ENCODE measurements at places on chromosomes 1 and 21. TPM values are rescaled to one million over a fixed set of nuclear protein-coding genes. Genes with fewer than 3 reads are reported as not detected.

AKR7A3 gene
- 2.7 TPM for total RNA-seq

FGR gene
- total RNA-seq, result not detected

- DNase-seq, result no peak
Measured at GRCh38 chr21:43605320-43606215, 53.7 kb downstream of the HSF2BP start.

- DNase-seq, result no peak
Measured at GRCh38 chr1:114618606-114619005, 37.2 kb upstream of the BCAS2 start.

DNA sequence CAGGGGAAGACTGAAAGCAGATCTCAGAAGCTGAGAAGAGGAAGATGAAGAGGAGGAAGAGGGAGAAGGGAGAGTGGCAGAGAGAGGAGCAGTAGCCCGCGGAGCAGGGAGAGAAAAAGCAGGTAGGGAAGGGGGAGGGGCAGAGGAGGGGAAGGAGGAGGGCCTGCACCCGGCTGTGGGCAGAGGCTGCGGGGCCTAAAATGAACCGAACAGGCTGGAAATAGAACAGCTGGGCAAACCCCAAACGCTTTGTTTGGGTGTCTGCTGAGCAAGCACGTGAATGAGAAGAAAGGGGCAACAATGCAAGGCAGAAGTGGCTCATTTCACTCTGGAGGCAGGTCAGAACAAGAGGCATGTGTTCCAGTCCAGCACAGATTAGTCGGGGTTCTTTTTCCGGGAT lies 33.5 kb downstream of the KCNC4 start:
- no peak for DNase-seq

POMGNT1 gene
- total RNA-seq, result 102 TPM

GRCh38 chr1:232282498-232282897 lies 347.4 kb downstream of the SIPA1L2 start:
- DNase-seq, result no peak

- no peak for DNase-seq
Measured at GRCh38 chr1:33359931-33360330, 39.0 kb upstream of the A3GALT2 start.

DNA sequence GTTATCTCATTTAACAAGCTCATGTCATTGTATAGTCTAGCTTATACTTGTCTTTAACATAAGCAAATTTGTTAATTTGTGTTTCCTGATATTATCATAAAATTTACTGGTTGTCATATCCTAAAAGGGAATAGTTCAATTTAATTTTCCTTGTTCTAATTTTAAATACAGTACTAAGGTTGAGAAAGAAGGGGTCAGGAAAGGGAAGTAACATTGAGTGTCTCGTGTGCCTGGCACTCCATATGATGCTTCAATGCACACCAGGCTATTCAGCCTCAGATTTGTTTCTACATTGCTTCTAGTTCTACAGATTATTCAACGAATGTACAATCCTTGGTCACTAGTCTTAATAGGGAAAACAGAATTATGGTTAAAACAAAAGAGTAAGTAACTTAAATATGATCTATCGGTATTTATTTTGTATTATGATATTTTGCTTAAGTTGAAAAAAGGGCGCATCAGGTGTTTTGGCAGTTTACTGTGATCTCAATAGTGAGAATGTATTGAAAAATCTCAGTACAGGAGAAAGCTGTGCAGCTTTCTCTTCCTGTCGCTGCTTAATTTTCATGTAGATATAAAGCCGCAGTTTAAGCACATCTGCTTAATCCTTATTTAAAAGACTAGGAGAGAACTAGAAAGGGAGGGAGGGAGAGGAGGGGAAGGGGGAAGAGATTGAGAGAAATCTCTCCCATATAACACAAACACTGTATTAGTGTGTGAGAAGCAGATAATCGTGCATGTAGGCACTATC lies 13.0 kb downstream of the PTPRC start:
- DNase-seq, result no peak

GPA33 gene
- not detected for total RNA-seq

DNA sequence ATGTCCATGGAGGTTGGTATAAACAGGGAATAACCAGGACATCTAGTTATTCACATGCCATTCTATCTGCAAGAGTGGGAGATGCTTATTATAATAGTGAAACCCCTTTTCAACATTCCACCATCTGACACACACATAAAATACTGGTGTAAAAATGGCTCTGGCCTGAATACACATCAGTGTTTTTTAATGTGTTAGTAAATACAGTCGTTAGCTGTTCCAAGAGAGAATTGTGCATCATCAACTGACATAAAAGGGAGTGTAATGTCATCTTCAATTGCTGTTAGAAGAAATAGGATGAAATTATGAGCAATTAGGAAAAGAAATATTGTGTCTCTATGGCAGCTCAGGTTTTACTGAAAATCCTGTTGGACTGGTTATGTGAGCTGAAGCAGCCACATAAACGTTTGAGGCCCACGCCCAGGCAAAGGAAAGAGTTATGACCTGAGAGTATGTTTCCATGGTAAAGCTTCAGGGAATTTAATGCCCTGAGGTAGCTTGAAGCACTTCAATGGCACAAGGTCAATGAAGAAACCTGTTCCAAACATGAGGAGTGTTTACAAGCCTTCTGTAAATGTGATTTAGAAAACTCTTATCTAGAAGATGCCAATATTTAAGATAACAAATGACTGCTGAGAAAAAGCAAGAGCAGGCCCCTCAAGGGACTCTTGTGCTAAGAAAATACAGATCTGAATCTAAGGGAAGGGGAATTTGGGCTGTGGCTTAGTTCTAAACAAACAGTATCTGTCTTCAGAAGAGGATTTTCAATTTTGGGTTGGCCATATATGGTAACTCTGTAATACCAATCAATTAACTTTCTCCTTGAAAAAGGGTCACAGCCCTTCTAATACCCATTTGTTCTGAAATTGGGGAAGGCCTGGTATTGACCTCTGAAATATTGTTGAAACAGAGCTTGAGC lies 384.3 kb downstream of the SEC16B start:
- no peak for DNase-seq

GPR25 gene
- total RNA-seq, result not detected

PCNX2 gene
- total RNA-seq, result 37.0 TPM

KISS1 gene
- not detected for total RNA-seq

GRCh38 chr1:110556471-110556807 lies 37.5 kb upstream of the KCNA10 start:
- no peak for DNase-seq

KIF26B gene
- 6.6 TPM for total RNA-seq

GRCh38 chr1:206766251-206766856 lies 4.2 kb upstream of the IL19 start:
- DNase-seq, result no peak

DNA sequence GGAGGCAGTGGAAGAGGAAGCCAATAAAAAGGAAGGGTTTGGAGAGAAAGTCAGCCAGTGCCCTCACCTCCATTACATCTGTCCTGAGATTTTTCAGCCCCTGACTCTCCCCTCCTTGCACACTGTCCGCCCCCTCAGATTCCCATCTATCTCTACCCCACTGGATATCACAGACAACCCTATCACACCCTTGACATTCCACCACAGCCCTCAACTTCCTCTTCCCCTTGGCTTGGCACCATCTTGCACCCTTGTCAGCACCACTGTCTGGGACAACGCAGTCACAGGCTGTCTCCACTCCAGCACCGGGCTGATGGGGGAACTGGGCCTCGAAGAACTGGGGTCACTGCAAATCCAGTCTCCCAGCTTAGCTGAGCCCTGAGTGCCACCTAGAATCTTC lies 14.2 kb upstream of the PLEKHA6 start:
- no peak for DNase-seq

DNA sequence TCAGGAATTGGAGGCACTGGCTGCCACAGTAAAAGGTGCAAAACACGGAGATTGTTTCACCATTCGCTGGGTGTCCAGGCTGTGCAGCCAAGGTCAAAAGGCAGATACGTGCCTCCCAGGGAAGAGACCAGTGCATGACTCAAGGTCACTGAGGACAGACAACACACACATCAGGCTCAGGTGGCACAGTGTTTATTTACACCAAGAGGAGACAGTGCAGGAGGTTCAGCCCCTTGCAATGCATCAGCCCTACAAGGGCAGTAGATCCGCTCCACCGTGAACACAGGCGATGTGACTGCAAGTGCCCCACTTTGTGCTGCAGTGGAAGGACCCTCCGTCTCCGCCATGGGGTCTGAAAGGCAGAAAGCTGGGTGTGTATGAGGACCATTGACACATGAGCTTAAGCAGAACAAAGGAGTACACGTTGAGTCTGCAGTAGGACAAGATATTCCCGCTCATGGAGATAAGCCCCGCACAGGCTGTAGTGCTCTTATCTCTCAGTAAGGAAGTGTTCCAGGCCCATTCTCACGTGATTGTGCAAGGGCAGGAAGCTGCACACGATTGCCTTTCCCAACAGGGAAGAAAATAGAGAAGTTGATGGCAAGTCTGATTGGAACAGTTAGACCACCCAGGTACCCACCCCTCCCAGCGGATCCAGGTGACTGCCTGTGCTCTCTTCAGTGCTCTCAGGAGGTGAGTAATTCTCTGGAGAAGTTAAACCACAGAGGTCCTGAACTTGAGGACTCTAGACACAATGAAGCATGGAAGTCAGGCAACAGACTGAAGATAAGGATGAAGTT lies 37.5 kb upstream of the QSOX1 start:
- no peak for DNase-seq

GRCh38 chr1:115723756-115724155 lies 44.8 kb downstream of the CASQ2 start:
- no peak for DNase-seq

GRCh38 chr1:205629751-205630150 lies 2.1 kb downstream of the ELK4 start:
- no peak for DNase-seq

- no peak for DNase-seq
Measured at GRCh38 chr1:77438236-77438913, 156.6 kb downstream of the AK5 start.

IVL gene
- not detected for total RNA-seq

- DNase-seq, result no peak
Measured at GRCh38 chr1:63864224-63864641, 90.4 kb downstream of the ROR1 start.

BRDT gene
- total RNA-seq, result not detected

OR10J1 gene
- not detected for total RNA-seq

DNA sequence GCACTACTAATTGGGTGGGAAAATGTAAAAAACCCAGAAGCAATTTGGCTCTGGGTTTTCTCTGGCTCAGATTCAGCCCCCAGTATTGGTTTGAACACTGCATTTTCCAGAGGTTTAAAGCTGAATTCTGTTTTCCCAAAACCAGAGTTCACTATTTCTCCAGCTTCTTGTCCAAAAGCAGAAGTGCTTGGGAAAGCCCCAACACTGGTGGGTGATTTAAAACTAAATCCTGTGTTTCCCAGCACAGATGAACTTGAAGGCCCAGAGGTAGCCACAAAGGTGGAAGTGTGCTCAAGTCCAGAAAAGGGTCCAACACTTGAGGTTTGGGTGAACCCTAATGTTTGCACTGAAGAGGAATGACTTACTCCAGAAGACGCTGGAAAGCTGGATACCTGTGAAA lies 678 bp downstream of the MCM3AP start:
- no peak for DNase-seq

- no peak for DNase-seq
Measured at GRCh38 chr1:63276624-63277023, 45.7 kb upstream of the FOXD3 start.

GRCh38 chr1:180235502-180236239 lies 5.6 kb downstream of the LHX4 start:
- DNase-seq, result no peak

DNA sequence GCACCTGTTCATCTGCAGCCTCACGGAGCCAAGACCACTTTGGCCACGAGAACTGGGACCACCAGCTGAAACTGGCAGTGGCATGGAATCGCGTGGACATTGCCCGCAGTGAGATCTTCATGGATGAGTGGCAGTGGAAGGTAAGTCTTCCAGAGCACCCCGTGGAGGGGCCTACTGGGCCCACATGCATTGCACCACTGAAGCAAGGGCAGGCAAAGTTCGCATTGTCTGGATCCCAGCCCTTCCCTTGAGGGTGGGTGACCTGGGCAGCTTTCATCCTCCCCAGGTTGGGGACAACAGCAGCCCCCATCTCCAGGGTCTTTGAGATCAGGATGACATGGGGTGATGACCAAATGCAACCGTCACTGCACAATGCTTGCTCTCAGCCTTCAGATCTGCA lies 37.5 kb downstream of the TRPM2 start:
- no peak for DNase-seq

- no peak for DNase-seq
Measured at GRCh38 chr21:14382486-14382834, 486 bp downstream of the HSPA13 start.

GRCh38 chr21:46347791-46348381 lies 23.9 kb downstream of the PCNT start:
- DNase-seq, result no peak

MYOCOS gene
- total RNA-seq, result not detected

MNDA gene
- not detected for total RNA-seq

MPZL1 gene
- 127 TPM for total RNA-seq

RNU1-4 gene
- total RNA-seq, result 3,957 TPM

GRCh38 chr1:241592273-241592958 lies 47.8 kb downstream of the CHML start:
- DNase-seq, result no peak

DNAH14 gene
- 77.7 TPM for total RNA-seq

DNA sequence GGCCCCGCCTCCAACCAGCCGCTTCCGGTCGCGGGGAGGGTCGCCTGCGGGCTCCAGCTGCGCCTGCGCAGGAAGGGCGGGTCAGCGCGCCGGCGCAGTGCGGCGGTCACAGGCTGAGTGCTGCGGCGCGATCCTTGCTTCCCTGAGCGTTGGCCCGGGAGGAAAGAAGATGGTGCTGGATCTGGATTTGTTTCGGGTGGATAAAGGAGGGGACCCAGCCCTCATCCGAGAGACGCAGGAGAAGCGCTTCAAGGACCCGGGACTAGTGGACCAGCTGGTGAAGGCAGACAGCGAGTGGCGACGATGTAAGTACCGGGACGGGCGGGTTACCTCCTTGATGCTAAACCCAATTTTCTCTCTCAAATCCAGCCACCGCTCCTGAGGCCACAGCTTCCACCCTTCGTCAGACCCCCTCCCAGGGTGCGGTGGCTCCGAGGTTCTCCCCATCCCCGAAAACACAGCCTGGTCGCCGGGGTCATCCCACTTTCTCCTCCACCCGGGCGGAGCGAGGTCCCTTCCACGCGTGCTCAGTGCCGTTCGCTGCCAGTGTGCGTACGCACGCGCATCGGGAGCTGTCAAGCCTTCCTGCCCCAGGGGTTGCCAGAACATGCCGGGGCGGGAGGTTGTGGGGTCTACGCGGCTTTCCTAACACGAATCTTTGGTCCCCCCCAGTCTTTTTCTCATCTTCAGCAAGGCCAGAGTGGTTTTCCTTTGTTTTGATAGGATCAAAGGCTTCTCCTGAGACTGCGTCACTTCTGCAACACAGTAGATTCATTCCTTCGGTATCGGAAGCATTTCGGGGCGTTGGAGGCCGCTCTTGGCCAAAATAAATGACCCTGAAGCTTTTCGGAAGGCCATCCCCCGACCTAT lies at the start of gene SARS1:
SARS1 (plus strand) TSS at position 95 of the 870 bp plus-strand sequence; CDS start at position 170, 75 bp downstream.
- DNase-seq, result peak; percentile 88

GRCh38 chr1:204936765-204937164 lies 66.1 kb downstream of the NFASC start:
- DNase-seq, result no peak
